ENCODE measurements at places on chromosomes 16 and 17. TPM values are rescaled to one million over a fixed set of nuclear protein-coding genes. Genes with fewer than 3 reads are reported as not detected.

The ATPAF2 gene
- total RNA-seq: 37.5 TPM

The CFAP97D1 gene
- total RNA-seq: 0.05 TPM

The EMP2 gene
- total RNA-seq: 60.5 TPM

The TIGD7 gene
- total RNA-seq: 9.7 TPM

The GNG13 gene
- not detected for total RNA-seq

The CCL5 gene
- total RNA-seq: 0.60 TPM

The MCRIP1 gene
- 110 TPM for total RNA-seq

The NPTX1 gene
- not detected for total RNA-seq

The LITAF gene
- total RNA-seq: 55.6 TPM

The MAP2K3 gene
- 41.7 TPM for total RNA-seq

The KRT31 gene
- total RNA-seq: not detected

The ZP2 gene
- total RNA-seq: not detected

The STH gene
- total RNA-seq: not detected

The ASIC2 gene
- total RNA-seq: not detected

The GDPD1 gene
- total RNA-seq: 2.9 TPM

The XAF1 gene
- 18.6 TPM for total RNA-seq

The ARHGAP44 gene
- total RNA-seq: 7.2 TPM

The SLC6A4 gene
- 0.33 TPM for total RNA-seq

The MYH11 gene
- 15.6 TPM for total RNA-seq

The FOXJ1 gene
- not detected for total RNA-seq

The ADAP2 gene
- total RNA-seq: 7.0 TPM

The KRTAP16-1 gene
- total RNA-seq: not detected

The HBA1 gene
- total RNA-seq: 78.7 TPM

The CDRT15 gene
- not detected for total RNA-seq

The MYL4 gene
- 809 TPM for total RNA-seq

The ITGAL gene
- total RNA-seq: 2.4 TPM

The TNFSF13 gene
- 6.3 TPM for total RNA-seq

The CDH11 gene
- total RNA-seq: 20.9 TPM

The SOST gene
- total RNA-seq: 0.14 TPM

The MT1A gene
- 1.2 TPM for total RNA-seq

The KRTAP4-4 gene
- not detected for total RNA-seq

The ZNF652 gene
- total RNA-seq: 19.2 TPM

The KRTAP3-1 gene
- total RNA-seq: not detected

The TPSG1 gene
- not detected for total RNA-seq

The IL17C gene
- not detected for total RNA-seq

The COX6A2 gene
- 1,568 TPM for total RNA-seq

The FOXN1 gene
- not detected for total RNA-seq

The ZDHHC1 gene
- 2.9 TPM for total RNA-seq

The KRTAP3-2 gene
- not detected for total RNA-seq

The PLCG2 gene
- total RNA-seq: 5.6 TPM

The CCL17 gene
- not detected for total RNA-seq

The DHX40 gene
- total RNA-seq: 17.0 TPM

The PIK3R6 gene
- 1.2 TPM for total RNA-seq

The ACSM2A gene
- not detected for total RNA-seq

The CDH16 gene
- not detected for total RNA-seq

The TTLL6 gene
- total RNA-seq: not detected

The PRSS21 gene
- total RNA-seq: not detected

The ATP6V0A1 gene
- total RNA-seq: 25.6 TPM

The TLCD2 gene
- 1.8 TPM for total RNA-seq

The UMOD gene
- total RNA-seq: not detected

The CCDC144A gene
- total RNA-seq: 2.8 TPM

The PAGR1 gene
- 12.9 TPM for total RNA-seq

The SRL gene
- 445 TPM for total RNA-seq

The VPS35 gene
- 74.6 TPM for total RNA-seq

The CHP2 gene
- not detected for total RNA-seq

The CD79B gene
- 4.6 TPM for total RNA-seq

The TBCD gene
- total RNA-seq: 48.0 TPM

Data from left ventricle myocardium inferior (tissue), 1 donor.